A172 (cell line): ENCODE measurements at places on chromosomes 13 and 19.

- peak; percentile 97 for DNase-seq
Observed at GRCh38 chr19:4914736-4915501, 5.6 kb downstream of the UHRF1 start.

- DNase-seq, result no peak
Observed at GRCh38 chr13:106401081-106401480, 134.4 kb downstream of the EFNB2 start.

DNA sequence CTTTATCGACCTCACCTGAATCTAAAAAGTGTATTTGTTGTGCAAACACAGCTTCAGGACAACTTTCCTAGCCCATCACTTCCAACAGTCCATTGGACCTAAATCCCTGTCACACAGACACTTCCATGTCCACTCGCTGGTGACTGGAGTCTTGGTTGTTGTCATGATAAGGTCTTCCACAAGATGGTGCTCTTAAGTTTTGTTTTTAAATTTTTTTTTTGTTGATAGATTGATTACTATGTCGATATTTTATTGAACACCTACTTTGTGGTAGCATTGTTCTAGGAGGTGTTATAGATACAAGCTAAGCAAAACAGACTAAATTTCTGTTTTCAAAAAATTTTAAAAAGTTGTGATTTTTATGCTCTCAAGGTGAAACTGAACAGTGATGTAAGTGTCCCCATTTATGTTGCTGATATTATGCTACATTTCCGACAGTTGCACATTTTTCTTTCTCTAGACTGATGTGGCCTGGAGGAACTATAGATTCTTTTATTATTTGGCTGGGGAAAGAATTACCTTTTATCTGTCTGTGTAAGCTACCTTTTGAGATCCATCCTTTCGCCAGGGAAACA lies 8.1 kb upstream of the ERICH6B start:
- no peak for DNase-seq

DNA sequence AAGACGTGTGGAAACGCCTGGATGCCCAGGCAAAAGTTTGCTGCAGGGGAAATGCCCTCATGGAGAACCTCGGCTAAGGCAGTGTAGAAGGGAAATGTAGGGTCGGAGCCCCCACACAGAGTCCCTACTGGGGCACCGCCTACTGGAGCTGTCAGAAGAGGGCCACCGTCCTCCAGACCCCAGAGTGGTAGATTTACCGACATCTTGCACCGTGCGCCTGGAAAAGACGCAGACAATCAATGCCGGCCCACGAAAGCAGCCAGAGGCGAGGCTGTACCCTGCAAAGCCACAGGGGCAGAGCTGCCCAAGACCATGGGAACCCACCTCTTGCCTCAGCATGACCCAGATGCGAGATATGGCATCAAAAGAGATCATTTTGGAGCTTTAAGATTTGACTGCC lies 7.0 kb upstream of the EDNRB start:
- no peak for DNase-seq

GRCh38 chr19:11649941-11650340 lies 52.7 kb downstream of the ZNF627 start:
- no peak for DNase-seq

- DNase-seq, result peak; percentile 30
Observed at GRCh38 chr13:87259479-87260083, 411.6 kb upstream of the SLITRK5 start.

DNA sequence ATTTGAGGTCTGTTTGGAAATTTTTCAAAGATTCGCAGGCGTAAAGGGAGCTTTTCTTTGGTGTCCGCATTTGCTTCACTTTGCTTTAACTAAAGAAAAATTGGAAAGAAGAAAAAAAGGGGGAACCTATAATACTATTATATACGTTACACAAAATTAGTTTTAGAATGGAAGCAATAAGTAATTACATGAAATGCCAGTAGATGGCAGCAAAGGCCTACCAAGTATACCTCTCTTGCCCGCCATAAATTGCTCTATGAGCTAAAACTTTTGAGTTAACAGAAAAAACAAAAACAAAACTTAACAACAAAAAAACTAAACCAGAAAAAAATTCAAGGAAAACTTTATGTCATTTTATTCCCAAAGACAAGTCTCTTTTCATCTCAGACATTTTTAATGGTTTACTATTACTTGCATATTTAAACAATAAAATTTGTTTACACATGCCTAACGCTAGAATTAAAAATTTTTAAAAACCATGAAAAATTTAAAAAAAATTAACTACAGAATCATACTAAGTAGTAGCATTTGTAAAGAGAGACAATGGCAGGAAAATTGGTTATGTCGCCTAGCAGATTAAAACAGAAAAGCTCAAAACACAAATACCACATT lies 271.4 kb downstream of the NALCN start:
- peak; percentile 57 for DNase-seq

DNA sequence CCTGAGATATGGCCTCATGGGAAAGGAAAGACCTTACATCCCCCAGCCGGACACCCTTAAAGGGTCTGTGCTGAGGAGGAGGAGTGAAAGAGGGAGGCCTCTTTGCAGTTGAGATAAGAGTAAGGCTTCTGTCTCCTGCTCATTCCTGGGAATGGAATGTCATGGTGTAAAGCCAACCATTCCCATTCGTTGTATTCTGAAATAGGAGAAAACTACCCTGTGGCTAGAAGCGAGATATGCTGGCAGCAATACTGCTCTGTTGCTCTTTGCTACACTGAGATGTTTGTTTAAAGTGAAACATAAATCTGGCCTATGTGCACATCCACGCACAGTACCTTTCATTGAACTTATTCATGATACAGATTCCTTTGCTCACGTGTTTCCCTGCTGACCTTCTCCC lies 783 bp upstream of the ZNF587B start:
- DNase-seq, result no peak

- no peak for DNase-seq
Observed at GRCh38 chr19:30037835-30038234, 95.8 kb downstream of the URI1 start.

DNA sequence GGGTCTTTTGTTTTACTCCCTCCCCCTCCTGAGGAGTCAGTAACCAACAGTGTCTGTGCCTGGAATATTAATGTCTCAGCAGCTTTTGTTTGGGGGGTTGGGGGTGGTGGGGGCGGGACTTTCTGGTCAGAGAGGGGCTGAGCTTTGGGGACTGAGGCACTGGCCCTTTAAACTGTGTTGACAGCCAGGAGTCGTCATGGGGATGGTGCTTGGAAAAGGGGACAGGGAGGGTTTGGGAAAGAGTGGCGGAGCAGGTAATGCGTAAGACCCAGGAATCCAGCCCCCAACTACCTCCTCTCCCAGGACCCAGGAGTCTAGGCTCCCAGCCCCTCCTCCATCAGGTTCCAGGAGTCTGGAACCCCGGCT lies 5.2 kb downstream of the CADM4 start:
- DNase-seq, result no peak

DNA sequence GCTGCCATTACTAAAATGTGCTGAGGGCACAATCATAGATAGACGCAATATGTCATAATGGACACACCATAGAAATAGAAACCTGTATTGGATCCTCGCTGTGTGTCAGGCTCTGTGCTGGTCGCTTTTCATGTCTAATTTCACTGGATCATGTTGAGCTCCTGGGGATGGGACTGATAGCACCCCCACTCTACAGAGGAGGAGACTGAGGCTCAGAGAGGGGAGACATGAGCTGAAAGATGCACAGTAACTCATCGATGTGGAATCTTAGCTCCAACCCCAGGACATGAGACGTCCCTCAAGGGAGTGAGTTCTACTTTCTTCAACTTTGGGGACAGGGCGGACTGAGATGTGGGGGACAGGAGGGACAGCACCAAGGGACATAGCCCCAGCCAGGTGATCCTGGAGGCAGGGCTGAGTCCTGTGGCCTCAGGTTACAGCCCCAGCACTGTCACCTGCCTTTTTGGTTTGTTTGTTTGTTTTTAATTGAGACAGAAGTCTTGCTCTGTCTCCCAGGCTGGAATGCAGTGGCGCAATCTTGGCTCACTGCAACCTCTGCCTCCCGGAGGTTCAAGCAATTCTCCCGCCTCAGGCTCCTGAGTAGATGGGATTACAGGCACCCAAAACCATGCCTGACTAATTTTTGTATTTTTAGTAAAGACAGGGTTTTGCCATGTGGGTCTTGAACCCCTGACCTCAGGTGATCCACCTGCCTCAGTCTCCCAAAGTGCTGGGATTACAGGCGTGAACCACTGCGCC lies 6.6 kb upstream of the GIPC1 start:
- DNase-seq, result no peak

GRCh38 chr19:28847468-28847867 lies 365.5 kb downstream of the UQCRFS1 start:
- DNase-seq, result peak; percentile 9

- no peak for DNase-seq
Observed at GRCh38 chr13:53138376-53139036, 109.9 kb downstream of the OLFM4 start.

DNA sequence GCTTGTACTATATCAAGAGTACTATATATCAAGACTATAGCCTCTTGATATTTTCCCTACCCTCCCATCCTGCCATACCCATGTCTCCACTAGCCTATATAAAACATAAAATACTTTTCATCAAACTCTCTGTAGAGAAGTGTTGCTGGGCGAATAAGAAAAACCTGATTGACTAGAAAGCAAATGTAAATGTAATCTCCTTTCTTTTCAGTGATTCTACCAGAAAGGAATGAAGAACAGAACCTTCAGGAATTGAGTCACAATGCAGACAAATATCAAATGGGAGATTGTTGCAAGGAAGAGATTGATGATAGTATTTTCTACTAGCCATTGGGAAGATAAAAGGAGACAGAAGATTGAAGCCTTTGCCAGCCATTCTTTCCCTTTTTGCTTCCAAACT lies 89.2 kb downstream of the KCNRG start:
- DNase-seq, result no peak

DNA sequence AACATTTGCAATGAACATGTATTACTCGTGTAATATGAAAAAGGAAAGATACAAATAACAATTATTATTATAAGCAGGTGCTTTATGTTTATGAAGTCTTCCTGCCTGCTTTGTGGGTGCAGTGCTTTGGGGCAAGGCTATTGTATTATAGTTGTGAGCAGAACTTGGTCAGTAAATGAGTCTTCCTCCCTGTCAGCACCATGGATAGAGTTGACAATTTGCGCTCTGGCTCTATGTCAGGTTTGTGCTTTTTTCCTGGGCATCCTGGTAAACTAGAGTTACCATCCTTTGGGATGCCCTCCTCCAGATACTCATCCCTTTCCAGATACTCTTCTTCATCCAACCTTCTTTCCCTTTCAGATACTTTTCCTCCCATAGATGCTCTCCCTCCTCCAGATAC lies 19.6 kb downstream of the ERICH6B start:
- no peak for DNase-seq

DNA sequence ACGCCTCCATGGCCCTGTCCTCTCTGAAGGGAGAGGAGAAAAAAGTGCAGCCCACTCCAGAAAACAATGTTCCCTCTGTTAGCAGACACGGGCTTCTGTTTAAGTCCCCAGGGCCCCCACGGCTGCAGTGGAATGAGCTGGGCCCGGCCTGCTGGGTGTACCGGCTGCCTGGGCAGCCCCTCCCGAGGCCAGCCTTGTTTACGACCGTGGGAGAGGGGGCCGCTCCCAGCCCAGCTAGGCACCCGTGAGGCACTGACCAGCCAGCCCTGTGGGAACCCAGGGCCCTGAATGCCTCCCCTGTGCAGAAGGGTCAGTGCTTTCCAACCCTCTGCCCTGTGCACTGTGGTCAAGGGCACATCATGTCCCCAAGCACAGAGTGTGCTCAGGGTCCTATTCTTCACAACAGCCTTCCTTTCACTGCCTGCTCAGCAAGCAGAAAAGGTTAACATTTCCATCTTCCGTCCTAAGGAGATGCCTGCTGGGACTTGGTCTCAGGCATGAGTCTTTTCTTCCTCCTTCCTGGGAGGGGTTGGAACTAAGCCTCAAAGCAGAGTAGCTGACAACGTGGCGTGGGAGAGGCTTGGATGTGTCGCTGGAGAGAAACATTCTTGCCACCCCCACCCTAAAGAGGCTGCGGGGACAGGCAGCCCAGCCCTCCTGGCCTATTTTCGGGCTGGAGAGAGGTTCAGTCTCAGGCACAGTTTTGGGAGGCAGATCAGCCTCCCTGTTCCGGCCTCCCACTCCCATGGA lies 90.1 kb downstream of the RGCC start:
- DNase-seq, result no peak

GRCh38 chr19:2306281-2306806 lies 1.6 kb downstream of the LINGO3 start:
- no peak for DNase-seq

GRCh38 chr13:30976025-30976424 lies 43.6 kb downstream of the TEX26 start:
- DNase-seq, result no peak

DNA sequence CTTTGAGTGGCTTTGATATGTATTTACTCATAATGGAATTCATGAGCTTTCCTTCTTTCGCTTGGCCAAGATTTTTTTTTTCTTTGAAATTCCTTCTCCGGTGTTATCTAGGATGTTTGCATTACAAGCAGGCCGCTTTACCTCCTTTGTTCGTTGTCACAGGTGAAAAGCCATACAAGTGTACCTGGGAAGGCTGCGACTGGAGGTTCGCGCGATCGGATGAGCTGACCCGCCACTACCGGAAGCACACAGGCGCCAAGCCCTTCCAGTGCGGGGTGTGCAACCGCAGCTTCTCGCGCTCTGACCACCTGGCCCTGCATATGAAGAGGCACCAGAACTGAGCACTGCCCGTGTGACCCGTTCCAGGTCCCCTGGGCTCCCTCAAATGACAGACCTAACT lies 16.7 kb downstream of the KLF5 start:
- DNase-seq, result no peak

DNA sequence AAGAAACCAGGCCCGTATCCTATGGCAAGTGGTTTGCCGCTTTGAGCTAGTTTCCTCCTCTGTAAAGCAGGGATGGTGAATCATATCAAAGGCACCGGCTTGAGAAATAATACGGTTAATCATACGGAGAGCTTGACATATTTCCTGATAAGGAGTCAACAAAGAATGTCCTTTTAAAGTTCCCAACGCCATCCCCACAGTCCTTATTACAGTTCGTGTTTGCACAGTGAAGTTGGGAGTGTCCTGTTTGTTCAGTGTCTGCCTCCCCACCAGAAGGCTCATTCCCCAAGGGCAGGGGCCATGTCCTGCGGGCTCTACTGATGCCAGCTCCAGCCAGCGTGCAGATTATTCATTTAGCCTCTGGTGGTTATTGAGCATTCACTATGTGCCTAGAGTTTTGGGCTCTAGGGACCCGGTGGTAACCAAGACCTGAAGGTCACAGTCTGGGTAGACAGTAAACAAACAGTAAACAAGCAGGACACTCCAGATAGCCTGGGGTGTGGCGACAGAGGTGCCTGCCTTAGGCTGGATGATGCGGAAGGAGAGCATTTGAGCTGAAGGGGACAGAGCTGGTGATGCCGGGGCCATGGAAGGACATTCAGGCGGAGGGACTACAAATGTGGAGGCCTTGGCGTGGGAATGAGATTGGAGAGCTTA lies 6.3 kb downstream of the GRAMD1A start:
- DNase-seq, result peak; percentile 96

DNA sequence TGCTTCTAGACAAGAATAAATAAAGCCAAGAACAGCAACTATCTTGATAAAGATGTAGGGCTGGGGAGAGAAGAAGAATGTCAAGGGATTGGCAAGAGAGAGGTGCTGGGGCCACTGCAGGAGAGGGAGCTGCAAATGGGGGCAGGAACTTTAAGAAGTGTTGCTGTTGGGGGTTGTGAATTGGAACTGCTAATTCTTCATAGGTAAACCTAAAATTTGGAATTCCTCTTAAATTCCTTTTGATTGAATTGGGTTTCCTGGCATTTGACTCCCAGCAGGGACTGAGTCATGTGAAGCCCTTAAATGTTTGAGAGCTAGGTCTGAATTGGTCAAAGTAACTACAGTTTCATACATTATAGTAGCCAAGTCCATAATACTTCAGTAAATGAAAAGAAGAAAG lies 305.6 kb upstream of the TMTC4 start:
- no peak for DNase-seq
